ENCODE measurements at places on chromosomes 1 and 21.

- DNase-seq = no peak
Measured at GRCh38 chr21:29296446-29296845, 2.3 kb upstream of the BACH1 start.

- DNase-seq = no peak
Measured at GRCh38 chr21:45397381-45397780, 7.6 kb upstream of the COL18A1 start.

DNA sequence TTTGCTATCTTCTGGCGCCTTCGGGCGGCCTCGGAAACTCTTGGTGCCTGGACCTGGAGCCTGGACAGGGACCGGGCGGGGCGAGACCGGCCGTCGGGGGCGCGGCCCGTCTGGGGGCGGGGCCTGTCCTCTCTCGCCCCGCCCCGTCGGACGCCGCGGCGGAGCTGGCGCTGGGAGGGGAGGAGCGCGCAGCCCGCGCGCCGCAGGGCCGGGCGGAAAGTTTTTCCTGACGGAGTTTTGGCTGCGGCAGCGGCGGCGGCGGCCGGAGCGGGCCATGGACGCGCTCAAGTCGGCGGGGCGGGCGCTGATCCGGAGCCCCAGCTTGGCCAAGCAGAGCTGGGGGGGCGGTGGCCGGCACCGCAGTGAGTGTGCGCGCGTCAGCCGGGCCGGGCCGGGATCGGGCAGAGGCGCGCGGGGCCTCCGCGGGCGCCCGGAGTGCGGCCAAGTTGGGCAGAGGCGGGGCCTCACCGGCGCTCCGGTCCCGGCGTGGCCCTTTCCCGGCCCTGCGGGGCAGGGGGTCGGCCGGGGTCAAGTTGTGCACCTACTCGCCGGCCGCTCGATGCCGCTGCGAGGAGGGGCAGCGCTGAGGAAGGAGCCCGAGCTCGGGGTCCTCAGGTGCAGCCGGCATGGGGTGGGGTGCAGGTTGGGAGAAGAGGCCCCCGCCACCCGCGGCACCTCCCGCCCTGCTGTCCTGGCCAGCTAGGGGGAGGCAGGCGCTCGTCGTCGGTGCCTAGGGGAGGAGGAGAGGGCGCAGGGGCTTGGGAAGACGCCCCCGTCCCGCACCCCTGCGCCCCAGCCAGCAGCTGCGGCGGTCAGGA is at the start of gene LDLRAP1:
Gene LDLRAP1, plus strand, starts transcription at position 182 of the 818 bp plus-strand sequence. Its CDS starts 93 bp downstream, at position 275.
- DNase-seq = no peak

DNA sequence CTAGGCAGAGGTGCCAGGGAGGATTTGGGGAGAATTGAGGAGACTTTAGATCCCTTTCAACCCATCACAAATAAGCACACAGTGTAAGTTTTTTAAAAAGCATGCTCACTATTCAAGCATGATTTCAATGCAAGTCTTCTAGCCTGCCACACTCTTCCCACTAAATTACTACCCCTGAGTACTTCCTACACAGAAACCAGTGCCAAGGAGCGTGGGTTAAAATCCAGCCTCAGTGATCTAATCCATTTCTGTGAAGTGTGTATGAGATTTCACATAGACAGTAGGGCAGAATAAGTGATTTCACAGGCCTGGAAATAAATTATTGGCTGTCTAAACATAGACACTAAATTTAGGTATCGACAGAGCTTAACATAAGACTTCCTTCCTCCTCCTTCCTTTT is 142.9 kb upstream of the ATP1B1 start:
- no peak for DNase-seq

All from stimulated activated CD8-positive, alpha-beta memory T cell treated with anti-CD3 and anti-CD28 coated beads, Interleukin-7, amount 100 ng/mL, for 24 hours (primary cell).